Lung (tissue), 17 donors: ENCODE measurements at places on chromosomes 12 and 14. TPM values are rescaled to one million over a fixed set of nuclear protein-coding genes. Genes with fewer than 3 reads are reported as not detected.

DNA sequence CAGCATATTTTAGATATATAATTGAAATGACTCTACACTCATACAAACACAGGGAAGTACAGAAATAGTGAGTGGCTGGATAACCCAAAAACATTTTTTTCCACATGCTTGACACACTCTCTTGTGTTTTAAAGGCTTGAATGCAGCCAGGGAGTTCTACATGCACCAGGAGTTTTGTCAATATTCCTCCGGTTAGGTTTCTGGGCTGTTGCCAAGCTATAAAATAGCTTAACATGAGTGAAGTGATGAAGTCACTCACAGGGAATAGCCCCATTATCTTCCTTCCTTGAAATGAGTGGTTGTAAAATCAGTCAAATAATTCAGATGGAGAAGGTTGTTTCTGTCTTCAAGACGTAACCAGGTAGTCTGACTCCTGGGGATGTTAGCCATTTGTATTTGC, 582.7 kb downstream of the SLC6A15 start:
- no peak for DNase-seq

DNA sequence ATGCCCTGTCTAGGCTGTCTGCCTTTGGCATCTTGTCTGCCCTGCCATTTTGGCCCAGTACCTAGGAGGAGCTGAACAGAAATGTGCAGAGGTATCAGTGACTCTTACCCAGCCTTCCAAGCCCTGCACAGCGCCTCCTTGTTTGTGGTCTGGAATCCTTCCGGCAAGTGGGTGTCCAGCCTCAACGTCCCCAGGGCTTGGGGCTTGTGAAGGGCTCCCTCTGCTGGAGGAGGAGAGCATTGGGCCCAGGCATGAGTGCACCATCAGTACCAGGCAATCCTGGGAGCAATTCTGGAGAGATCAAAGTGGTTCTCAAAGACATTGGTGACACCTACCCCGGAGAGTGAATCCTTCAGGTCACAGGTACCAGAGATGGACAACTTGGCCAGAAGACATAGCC, 2.4 kb upstream of the TCL1B start:
- no peak for DNase-seq

GPRC5D gene
- total RNA-seq, result not detected

- DNase-seq, result no peak
Measured at GRCh38 chr12:12465522-12465921, 97.1 kb downstream of the DUSP16 start.

DNA sequence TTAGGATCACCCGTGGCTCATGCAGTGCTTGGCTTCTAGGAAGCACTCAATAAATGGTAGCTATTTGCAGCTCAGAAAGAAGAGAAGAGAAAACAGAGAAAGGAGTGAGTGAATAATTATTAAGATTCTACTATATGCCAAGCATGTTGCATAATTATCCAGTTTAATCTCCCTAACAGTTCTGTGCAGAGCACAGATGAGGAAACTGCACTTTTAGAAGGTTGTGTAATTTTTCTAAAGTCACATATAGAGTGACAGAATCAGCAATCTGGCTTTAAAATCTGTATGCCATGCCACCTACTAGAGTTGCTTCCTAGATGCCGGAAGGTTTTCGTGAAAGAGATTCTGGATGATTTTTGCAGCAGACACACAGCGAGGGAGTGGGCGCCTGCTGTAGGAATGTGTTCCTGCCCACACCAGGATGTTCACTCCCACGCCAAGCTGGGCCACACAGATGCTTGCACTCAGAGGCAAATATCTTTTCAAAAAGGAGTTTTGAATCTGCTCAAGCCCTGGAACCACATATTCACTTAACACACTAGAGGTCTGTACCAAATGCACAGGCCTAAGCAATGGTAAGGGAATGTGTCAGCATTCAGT, 50.2 kb upstream of the SMCO2 start:
- no peak for DNase-seq
